ENCODE measurements at places on chromosomes 2 and 18.

GRCh38 chr2:88108796-88109195, 19.1 kb downstream of the FABP1 start:
- no peak for DNase-seq

- no peak for DNase-seq
Observed at GRCh38 chr2:66344087-66344663, 90.8 kb upstream of the MEIS1 start.

DNA sequence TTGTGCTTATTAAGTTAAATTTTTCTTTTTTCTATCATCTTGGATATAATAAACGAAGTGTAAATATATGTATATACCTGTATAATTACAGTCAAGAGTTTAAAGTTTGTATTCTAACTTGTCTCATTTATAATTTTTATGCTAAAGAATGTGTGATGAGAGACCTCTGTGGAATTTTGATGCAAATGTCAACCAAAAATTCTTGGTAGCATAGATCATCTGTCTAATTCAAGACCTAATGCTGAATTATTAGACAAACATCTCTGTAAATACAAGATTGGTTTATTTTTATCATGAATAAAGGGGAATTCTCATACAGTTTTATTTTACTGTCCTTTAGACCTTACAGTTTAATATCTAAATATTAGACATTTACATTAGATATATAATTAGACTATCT, 149.2 kb upstream of the VWC2L start:
- DNase-seq = no peak

DNA sequence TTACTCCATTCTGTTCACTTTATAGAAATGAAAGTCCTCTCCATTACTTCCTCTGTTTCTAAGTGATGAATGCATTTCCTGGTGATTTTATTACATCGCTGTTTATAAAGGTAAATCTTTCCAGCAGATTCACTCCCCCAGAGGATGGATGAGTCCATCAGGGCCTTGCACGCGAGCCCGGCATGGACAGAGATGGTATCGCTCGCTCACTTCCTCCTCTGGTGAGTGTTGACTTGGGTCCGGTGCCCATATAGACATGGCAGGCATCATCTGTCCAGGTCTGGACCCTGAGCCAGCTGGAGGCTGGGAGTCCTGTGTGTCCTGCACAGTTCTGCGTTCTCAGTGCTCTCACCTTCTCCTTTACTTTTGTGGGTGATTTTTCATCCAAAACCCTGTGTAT, 733.6 kb upstream of the SALL3 start:
- no peak for DNase-seq

DNA sequence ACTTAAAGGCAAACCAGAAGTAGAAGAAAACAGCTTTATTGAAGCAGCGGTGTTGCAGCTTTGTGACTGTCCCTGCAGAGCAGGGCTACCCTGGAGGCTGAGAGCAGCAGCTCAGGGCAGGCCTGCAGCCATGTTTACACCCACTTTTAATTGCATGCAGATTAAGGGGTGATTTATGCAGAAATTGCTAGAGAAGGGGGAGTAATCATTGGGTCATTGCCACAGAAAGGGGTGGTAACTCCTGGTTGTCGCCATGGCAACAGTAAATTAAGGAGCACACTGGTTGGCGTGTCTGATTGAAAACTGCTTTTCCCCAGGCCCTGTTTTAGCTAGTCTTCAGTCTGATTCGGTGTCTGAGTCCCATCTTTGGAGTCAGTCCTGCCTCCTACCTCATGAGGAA, 195.4 kb upstream of the HDAC4 start:
- DNase-seq = no peak

GRCh38 chr18:36496022-36496421, 198.5 kb downstream of the FHOD3 start:
- no peak for DNase-seq

- no peak for DNase-seq
Observed at GRCh38 chr2:16198166-16198912, 258.0 kb downstream of the MYCN start.

GRCh38 chr2:48316753-48317750, 212.9 kb upstream of the STON1 start:
- DNase-seq = no peak
